ENCODE measurements at places on chromosomes 6 and 20.
A peak's percentile ranks its signal among the peaks of the same experiment; 100 is the strongest.

DNA sequence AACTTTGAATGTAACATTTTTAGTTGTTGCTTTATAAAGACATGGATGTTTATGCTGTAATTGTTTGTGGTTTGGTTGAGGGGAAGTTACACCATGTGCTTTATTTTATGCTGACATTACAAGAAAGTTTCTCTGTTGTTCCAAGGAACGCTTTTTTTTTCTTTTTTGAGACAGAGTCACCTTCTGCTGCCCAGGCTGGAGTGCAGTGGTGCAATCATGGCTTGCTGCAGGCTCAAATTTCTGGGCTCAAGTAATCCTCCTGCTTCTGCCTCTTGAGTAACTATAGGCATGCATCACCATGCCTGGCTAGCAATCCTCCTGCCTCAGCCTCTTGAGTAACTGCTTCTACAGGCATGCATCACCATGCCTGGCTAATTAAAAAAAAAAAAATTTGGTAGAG is 21.0 kb upstream of the IFNGR1 start:
- no peak for DNase-seq

- DNase-seq: no peak
Observed at GRCh38 chr6:165002358-165002757, 307.0 kb downstream of the C6orf118 start.

DNA sequence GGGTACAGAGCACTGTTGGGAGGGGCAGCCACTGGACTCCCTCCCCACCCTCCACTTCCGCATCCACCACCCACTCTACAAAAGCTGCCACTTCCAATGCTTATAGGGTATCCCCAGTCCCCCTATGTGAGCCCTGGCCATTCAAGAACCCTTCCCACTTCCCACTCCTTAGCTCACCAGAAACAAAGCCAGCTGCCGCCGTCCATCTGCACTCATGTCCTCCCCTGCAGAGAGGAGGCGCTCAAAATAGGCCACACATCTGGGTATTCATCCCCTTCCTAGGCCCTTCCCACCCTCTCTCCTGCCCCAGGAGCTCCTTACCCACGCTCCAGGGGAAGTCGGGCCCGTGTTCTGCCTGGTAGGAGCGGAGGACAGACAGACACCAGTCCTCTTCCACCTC is 6.5 kb upstream of the LY6G5C start:
- DNase-seq: no peak

DNA sequence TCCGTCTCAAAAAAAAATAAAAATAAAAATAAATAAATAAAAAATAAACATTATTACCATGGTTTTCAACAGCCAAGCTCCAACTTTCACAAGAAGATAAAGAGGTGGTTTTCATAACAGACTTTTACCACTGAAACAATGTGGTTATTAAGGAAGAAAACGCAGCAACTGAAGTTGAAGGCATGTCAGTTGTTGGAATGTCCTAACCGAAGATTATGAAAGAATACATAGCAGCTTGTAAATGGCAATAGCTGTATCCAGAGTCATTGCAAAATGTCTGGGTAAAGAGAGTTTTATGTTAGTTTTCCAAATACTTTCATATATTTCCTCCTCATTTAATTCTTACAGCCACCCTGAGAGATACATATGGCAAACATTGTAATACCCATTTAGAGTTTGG is 161.6 kb upstream of the MARCKS start:
- no peak for DNase-seq

- DNase-seq: peak; percentile 71
Observed at GRCh38 chr6:28865401-28866204, 58.2 kb downstream of the TRIM27 start.

DNA sequence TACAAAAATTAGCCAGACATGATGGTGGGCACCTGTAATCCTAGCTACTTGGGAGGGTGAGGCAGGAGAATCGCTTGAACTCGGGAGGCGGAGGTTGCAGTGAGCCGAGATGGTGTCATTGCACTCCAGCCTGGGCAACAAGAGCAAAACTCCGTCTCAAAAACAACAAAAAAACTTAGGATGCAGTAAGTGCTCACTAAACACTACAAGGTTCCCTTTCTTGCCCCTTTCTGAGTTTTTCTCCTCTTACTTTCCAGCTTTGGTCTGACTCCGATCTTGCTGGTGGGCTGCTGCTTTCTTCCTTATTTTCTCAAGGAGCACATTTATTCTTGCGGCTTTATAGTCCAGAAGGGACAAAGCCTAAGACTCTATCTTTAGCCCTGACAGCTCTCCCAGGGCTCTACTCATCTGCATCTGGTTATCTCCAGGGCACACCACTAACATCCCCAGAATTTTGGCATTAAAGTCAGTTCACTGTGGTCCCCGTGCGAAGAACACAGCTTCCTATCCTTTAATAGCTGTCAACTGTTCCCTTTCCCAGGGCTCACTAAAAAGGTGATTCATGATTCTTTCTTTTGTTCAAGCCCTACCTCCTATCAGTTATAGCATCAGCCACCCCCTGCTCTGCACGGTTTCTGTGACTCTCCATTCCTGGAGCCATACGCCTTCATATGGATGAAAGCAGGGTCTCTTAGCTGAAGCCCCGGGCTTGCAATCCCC is 17.1 kb upstream of the RPN2 start:
- DNase-seq: no peak

DNA sequence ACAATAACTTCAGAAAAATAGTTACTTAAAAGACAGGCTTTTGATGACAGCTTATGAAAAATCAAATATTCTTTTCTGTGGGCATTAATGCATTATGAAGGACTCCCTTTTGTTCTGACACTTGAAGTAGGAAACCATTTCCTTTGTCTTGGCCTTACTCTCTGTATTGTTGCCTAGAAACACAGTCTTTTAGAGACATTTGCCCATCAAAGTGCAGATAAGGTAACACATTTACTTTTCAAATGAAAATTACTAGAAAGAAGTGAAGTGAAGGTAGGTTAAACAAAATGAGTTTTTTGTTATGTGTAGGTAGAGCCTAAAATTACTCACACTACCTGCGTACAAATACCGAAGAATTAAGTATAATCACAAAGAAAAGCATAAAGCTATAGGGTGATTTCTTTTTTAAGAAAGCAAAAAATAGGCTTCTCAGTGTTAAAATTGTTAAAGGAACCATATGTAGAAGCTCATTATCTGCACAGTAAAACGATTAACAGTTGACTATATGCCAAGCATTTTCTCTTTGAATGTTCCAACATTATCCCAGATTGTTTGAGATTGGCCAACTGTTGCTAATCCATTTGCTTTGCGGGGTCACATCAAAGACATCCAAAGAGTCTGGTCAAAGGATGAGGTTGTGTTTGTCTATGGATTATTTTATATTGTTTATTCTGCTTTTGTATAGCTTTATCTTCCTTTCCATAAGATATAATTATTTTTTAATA is 542.0 kb upstream of the RNF217 start:
- peak; percentile 35 for DNase-seq

- DNase-seq: no peak
Observed at GRCh38 chr20:62066983-62067433, 1.3 kb upstream of the TAF4 start.

GRCh38 chr20:57417830-57418780 is 26.9 kb downstream of the RBM38 start:
- no peak for DNase-seq

GRCh38 chr6:161826512-161826911 is 552.7 kb upstream of the AGPAT4 start:
- DNase-seq: no peak

DNA sequence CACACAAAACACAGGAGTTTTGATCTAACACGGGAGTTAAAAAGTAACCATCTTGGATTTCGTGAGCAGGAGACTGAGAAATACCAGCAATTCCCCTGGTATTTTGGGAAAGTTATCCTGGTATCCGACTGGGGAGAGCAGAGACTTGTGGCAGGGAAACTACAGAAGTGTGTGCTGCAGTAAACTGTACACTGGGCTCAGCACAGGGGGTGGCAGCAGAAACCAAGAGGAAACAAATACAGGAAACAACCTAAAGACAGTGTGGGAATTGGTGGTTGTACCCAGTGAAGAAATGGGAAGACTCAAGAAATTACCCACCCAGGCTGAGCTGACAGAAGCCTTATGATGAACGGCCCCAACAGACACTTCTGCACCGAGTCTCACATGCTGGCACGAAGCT is 109.8 kb downstream of the CHD6 start:
- no peak for DNase-seq

GRCh38 chr6:42045538-42046460 is 4.5 kb upstream of the TAF8 start:
- DNase-seq: peak; percentile 81

GRCh38 chr6:5190507-5190906 is 70.2 kb downstream of the LYRM4 start:
- DNase-seq: no peak

DNA sequence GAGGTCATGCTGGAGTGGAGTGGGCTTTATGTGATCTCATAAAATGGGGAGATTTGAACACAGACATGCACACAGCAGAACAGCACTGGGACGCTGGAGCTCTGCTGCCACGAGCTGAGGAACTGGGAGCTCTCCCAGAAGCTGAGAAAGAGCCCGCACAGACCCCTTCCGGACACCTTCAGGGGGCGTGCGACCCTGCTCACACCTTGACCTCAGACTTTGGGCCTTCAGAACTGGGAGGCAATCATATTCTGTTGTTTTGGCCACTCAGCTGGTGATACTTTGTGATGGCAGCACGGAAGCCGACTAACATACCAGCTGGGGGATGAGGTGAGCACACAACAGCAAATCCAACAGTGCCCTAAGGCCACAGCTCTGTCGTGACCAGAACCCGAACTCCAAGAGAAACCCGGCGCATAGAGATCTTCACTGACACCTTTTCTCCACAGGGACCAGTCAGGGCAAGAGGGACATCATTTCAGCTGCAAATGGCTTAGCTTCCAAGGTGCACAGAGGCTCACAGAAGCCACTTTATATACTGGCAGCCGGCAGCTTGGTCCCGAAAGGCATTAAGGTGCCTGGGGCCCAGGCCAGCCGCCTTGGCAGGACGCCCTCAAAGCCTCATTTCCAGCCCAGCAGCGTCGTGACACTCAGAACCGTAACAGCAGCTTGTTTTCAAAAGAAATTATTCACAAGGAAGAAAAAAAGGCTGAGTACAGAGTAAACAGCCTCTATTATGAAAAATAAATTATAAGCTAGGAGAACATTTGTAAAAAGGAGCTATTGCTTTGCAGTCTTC is 89.3 kb downstream of the RNASET2 start:
- no peak for DNase-seq

Measured in HAP-1 (cell line).